Right hindlimb (tissue), 1 donor: ENCODE measurements at places on chromosomes 12 and 14.

- DNase-seq, result no peak
Measured at GRCh38 chr14:24368212-24368561, 203 bp downstream of the NFATC4 start.

GRCh38 chr12:56103066-56103711, 1.2 kb upstream of the PA2G4 start:
- no peak for DNase-seq

DNA sequence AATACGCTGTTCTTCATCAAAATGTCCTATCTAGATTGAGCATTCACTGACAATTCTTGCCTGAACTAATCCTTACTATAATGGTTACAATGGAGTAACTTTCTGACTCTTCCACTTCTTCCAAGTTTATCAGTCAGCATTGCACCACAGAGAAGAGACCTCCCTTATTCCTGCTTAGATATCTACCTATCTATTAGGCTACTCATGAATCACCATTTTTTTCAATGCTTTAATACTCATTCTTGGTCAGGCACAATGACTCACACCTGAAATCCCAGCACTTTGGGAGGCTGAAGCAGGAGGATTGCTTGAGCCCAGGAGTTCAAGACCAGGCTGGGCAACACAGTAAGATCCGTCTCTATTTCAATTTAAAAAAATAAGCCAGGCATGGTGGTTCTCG, 39.3 kb downstream of the RPS6KA5 start:
- no peak for DNase-seq

- no peak for DNase-seq
Measured at GRCh38 chr12:130633771-130634170, 82.3 kb downstream of the RIMBP2 start.
